ENCODE measurements at places on chromosomes 11 and 22.
A peak's percentile ranks its signal among the peaks of the same experiment; 100 is the strongest.

DNA sequence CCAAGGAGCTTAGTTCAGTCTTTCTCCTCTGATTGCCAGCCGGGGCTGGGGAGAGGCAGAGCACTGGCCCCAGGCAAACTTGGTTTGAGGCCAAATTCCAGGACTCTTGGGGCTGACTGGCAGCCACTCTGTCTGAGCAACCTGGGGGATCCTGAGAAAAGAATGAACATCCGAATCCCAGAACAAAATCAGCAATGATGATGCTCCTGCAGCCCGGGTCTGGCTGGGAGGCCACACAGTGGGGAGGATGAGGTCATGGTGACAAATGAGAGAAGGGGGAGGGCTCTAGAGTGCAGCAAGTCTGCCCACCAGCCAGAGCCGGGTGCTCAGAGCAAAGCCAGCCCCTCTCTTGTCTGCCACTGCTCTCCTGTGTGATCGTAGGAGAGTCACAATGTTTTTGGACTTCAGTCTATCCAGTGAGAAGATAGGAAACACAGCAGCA, 71.8 kb upstream of the PAX6 start:
- DNase-seq: peak; percentile 22

- no peak for DNase-seq
Observed at GRCh38 chr11:88188251-88188931, 13.1 kb upstream of the RAB38 start.

- no peak for DNase-seq
Observed at GRCh38 chr22:22810018-22810427, 77.6 kb upstream of the IGLL5 start.

- no peak for DNase-seq
Observed at GRCh38 chr11:120626791-120627190, 115.2 kb downstream of the GRIK4 start.

DNA sequence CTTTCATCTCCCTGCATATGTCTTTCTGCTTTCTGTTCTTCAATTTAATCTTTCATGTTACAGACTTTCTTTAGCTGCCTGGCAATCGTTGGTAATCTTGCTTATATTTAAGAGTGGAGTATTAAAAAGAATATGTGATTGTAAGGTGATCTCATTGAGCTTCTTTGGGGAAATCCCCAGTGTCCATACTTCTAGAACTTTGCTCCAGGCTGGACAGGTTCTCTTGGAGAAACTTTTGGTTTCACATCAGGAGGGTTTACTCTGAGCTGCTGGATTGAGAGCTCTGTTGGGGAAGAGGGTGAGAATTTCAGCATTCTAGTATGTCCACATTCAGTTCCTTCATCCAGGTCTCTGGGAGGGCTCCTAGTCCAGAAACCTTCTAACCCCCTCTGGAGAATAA, 16.1 kb downstream of the LRRC75B start:
- no peak for DNase-seq

DNA sequence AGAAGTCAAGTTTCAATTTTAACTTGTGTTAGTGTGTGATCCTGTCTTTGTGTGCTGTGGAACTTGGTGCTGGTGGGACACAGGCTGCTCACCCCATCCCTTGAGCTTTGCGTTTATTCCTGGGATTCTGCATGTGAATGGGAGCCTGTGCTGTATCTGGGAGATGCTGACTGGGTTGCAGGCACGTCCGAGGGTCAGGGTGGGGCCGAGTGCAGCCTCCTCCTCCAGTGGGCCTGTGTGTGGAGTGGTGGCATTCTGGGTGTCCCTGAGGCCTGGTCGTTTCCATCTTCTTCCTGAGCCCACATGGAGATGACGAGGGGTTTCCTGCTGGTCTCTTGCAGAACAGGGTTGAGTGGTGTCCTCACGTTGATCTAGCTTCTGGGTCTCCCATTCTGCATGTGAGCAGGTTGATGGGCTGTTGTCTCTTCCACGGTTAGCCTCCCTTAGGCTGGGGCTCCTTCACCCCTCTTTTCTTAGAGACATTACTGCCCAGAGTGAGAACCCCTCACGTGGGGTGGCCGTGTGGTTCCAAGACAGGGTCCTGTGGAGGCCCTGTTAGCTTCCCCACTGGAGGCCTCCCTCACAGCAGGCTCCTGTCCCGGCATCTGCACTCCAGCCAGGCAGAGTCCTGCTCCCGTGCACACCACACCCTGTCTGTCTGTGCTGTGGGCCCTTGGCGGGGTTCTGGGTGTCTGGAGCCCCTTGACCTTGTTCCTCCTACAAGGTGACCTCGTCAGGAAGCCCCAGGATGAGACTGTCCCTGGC, 4.9 kb downstream of the PTDSS2 start:
- no peak for DNase-seq

GRCh38 chr11:100192181-100192580, 494.9 kb upstream of the ARHGAP42 start:
- DNase-seq: no peak

DNA sequence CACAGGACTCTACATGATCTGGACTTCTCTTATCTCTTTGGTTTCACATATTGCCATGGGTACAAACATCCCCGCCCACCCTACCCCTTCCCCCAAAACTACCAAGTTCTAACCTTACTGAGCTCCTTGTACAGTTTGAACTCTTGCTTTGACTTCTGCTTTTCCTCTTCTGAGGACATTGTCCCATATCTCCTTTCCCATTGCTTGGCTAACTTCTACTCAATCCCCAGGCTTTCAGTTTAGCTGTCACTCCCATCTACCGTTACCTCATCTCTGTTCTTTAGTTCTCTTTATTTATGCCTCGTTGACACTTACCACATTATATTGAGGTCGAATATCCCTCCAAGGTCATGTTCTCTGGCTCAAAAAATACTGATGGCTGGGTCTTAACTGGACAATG, 393.5 kb upstream of the CADM1 start:
- no peak for DNase-seq

GRCh38 chr11:12441231-12441861, 64.0 kb downstream of the PARVA start:
- DNase-seq: no peak

DNA sequence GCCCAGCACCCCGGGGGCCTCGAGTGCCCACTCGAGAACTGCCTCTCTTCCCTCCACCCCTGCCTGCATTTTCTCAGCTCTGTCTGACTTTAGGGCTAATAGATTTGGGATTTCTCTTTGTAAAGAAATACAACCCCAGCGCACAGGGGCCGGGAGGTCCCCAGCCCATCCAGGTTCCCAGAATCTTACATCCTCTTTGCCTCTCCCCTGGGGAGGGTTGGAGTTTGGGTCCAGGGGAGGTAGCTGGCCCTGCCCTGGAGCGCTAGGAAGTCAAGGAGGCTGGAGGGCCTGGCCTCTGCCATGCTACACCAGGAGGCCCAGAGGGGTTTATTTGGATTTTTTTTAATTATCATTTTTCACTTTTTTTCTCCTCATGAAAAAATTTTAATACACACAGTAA, 65.7 kb upstream of the LMO1 start:
- DNase-seq: no peak

DNA sequence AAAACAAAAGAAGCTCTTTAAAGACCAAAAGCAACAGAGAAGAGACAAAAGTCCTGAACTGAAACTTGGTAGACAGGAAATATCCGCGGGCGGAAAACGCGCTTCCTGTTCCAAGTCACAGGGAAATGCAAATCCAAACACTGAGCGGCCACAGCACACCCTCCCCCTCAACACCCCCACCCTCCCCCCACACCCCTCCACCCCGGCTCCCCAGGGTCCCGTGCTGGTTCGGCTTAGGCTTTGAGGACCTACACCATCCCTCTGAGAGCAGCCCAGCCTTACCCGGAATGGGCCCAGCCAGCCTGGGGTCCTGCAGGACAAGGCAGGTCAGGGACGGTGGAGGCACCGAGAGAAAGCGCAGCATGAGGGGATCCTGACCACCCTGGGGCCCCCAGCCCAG, 160.4 kb downstream of the BRD1 start:
- no peak for DNase-seq

DNA sequence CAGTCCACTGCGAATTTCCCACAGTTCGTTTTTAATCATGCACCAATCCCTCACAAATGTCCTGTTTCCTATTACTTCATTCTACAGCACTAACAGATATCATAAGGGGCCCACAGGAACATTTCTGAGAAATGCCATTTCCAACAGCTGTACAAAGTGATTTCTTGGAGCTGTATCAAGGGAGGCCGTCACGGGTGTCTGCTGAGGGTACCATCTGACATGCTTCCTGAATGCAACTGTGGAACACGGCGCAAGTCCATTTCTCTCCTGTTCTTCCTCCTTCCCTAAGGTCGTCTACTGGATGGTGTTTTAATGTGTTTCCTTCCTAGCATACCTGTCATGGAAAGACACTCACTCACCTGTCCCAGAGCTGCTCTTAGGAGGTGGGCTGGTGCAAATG, 320.7 kb downstream of the LARGE1 start:
- DNase-seq: no peak

GRCh38 chr22:18044548-18045271, 20.3 kb upstream of the MICAL3 start:
- DNase-seq: no peak

DNA sequence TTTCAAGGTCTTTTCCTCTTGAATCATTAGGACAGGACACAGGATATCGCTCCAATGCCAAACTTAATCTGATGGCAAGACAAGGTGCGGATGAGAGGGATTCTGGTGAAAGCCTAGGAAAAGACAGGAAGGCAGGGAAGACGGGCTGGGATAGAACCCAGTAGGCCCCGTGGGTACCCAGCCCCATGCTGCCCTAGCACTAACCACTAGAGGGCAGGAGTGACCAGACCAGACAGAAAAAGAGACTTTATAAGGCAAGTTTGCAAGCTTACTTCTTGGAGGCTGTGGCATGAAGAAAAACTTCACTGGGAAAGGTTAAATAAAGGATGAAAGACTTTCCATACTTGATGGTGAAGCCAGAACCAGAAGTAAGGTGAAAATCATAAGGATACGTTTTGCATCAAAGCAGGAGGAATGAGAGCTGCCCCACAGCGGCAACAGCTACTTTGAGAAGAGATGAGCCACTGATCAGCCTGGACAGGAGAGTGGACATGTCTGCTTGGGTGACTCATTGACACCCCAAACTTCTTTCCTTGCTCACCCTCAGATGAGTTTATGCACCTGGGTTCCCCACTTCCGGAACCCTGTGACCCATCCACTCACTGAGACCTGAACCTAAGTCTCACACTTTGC, 39.8 kb downstream of the SYN3 start:
- DNase-seq: peak; percentile 42

GRCh38 chr11:67286621-67287333, 2.3 kb upstream of the ANKRD13D start:
- DNase-seq: no peak

DNA sequence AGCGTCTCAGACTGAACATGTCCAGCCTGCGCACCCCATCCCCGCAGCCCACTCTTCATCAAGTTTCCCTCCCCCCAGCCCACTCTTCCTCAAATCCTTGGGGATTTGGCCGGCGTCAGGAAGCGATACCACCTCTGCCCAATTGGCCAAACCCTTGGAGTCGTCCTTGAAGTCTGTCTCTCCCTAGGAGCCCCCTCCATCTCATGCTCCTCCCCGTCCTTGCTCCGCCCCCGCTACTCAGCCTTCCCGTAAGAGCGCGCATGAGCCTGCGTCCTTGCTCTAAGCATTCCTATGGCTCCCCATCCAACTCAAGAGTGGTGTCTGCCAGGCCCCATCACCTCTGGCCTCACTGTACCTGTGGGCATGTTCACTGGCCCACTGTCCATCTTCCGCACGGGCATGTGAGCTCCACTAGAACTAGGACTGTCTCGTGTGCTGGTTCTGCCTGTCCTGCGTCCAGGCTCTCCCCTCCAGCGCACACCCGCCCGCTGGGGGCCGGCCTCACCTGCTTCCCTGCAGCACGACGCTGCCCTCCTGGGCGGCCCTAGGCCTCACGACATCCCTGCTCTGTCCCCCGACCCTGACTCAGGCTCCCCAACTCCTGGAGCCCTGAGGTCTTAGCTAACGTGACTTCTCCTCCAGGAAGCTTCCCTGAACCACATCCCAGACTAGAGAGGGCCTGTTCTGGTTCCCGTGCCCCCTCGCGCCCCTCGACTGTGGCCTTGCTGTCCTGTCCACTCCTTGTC, 30.5 kb upstream of the TTLL12 start:
- no peak for DNase-seq

DNA sequence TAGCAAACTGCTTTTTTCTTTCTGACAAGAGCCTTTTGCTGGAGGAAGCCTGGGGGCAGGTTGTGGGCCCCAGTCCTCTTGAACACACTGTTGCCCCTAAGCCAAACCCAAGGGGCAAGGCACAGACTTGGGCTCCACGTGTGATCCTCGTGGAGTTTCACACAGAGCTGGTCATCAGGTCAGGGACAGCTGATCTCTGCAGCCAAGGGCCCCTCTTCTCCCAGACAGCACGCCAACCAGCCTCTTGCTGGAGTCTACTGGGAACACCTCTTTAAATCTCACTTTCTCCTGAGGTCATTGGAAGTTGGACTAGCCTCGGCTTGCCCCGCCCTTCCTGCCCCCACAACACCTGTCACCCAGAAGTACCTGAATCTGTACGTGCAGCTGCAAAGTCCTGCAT, 39.8 kb downstream of the C11orf58 start:
- DNase-seq: no peak

GRCh38 chr22:47367107-47367690, 604.7 kb downstream of the TBC1D22A start:
- no peak for DNase-seq

DNA sequence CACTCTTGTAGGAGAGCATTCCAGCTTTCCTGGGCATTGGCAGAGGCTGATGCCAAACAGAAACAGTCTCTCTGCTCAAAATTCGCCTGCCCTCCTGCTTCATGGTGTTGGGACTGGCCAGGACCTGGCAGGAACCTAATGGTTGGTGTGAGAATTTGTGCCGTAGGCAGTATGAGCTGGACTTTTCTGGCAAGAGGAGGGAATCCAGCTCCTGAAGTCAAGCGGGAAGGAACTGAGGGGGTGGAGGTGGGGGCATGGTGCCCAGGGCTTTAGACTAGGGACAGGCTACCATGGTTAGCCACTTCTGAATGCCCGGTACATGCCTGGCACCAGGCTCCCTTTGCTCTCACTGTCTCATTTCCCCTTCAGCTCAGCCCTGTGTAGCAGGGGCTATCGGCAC, 6.9 kb upstream of the TOMM22 start:
- no peak for DNase-seq

GRCh38 chr11:121389651-121390050, 62.5 kb upstream of the SORL1 start:
- peak; percentile 69 for DNase-seq

DNA sequence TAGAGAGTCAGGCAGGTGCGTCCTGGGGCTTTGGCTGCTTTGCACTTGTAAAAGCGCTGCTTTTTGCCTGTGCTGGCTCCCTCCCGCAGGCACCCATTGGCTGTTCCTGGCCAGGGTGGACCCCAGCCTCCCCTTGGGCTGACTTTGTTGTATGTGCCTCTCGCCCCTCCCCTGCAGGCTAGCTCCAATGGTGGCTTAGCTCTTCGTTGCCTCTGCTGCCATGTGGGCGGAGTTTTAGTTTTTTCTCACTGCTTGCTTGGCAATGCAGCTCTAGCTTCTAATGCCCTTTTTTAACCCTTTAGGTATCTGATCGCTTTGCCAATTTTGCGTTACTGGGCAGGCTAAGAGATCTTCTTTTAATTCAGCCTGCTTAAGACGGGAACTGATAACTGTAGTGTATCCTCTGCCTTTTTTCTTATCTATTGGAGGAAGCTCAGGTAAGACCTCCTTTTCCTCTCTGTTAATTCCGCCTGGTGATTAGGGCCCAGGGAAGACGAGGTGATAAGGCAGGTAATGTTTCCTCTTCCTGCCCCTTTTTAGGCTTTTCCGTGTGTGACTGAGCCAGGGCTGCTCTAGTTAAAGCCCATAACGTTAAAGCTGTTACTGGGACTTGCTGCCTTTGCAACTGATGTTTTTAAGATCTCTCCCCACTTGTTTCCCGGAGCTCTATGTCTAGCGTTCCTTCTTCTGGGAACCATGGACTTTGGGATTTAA, 11.7 kb upstream of the GLYATL1 start:
- no peak for DNase-seq

- DNase-seq: no peak
Observed at GRCh38 chr22:17366830-17367229, 2.4 kb upstream of the CECR2 start.

Measured in NCI-H1694 (cell line).